ENCODE measurements at places on chromosomes 2 and 18.

DNA sequence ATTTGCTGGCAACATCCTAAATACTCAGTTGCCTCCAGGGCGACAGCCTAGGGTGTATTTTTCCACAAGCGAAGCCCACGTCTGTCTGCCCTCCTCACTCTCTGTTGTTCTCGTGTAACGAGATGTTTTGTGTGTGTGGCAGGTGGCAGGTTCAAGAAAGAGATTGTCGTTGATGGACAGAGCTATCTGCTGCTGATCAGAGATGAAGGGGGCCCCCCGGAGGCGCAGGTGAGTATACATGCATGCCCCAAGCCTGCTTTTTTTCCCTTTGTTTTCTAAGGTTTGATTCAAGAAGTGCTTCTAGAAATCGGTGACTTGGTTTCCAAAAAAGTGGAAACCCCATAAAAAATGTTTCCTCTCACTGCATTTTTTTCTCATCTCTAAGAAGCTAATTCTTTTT is 247.0 kb downstream of the AGAP1 start:
- no peak for DNase-seq

GRCh38 chr2:142665241-142665640 is 212.2 kb upstream of the KYNU start:
- DNase-seq = no peak

DNA sequence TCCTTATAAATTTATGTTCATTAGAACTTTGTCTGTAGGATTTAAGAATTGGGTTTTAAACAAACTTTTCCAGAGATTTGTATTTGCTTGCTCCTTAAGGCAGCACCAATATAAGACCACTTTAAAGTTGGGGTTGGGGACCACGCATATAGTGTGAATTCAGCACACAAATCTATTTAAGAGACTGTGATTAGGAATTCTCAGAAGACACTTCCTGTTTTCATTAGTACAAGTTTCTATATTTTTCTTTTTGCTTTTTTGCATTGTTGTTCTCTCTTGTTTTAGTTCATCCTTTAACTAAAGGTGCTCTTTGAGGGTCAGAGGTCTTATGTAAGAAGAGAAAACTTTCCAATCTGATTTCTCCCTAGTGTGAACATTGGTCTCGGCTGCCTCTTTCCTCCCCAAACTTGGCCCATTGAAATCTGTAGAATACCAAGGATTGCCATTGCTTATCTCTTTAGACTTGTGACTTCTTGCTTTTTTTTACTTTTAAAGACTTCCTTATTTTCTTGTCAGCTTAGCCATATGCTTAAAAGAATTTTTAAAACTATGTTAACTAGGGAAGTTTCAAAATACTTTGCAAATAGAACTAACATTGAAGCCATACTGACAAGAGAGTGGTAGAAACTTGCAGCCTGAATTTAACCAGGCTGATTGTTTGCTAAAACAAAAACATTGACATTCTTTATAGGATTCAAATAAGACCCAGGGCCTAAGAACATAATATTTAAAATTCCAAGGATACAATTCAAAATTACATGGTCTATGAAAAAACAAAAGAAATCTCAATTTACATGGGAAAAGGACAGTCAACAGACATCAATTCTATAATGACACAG is 264.1 kb upstream of the FN1 start:
- DNase-seq = no peak

GRCh38 chr18:3874125-3874524 is 424.2 kb downstream of the TGIF1 start:
- DNase-seq = no peak

Measured in CD4-positive, alpha-beta T cell treated with Interleukin-15 for 4 hours (primary cell).